Esophagus mucosa (tissue), 1 donor: ENCODE measurements at places on chromosomes 5 and 9. TPM values are rescaled to one million over a fixed set of nuclear protein-coding genes. Genes with fewer than 3 reads are reported as not detected.

The CEP78 gene
- 11.8 TPM for total RNA-seq

The CEL gene
- 2.4 TPM for total RNA-seq

The PCDHGA11 gene
- total RNA-seq, result 1.9 TPM

The GPBP1 gene
- total RNA-seq, result 35.1 TPM

The NRG2 gene
- 1.9 TPM for total RNA-seq

The GPR151 gene
- total RNA-seq, result not detected

The SV2C gene
- total RNA-seq, result 0.12 TPM

The ERAP2 gene
- total RNA-seq, result 1.3 TPM

The ADCY2 gene
- total RNA-seq, result 0.12 TPM

The MARCOL gene
- total RNA-seq, result not detected

The TMEM171 gene
- total RNA-seq, result 6.3 TPM

The PCDHAC2 gene
- total RNA-seq, result 0.24 TPM

The RANBP3L gene
- total RNA-seq, result 0.16 TPM

The FGF18 gene
- total RNA-seq, result 0.08 TPM

DNA sequence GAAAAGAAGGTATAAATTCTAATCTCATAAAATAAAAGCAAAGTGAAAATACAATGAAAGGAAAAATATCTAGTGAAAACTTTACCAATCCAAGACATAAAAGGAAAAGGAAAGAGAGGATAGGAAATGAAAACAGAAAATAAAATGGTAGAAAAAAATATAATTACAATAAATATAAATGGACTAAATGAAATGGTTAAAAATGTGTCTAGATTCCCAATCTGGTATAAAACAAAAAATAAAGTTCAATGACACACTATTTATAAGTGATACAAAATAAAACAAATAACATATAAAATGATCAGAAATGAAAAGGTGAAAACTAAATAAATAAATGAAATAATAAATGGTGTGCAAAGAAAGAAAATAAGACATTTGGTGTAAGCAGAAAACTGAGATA is 516.4 kb upstream of the RORB start:
- no peak for ATAC-seq

GRCh38 chr9:92781899-92782298 is 17.3 kb upstream of the BICD2 start:
- ATAC-seq, result peak; percentile 97

DNA sequence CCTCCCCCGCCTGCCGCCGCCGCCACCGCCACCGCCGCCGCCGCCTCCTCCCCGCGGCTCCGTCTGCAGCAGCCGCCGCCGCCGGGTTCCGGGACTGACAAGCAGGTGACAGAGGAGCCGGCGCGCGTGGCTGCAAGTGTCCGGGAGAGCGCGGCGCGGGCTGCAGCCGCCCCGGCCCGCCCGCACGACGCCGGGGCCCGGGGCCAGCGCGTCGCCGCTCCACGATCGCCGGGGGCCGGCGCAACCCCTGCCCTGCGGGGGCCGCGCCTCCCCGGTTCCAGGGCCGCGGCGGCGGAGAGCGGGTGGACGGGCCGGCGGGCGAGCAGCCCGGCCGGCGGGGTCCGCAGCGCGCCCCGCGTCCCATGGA is 343 bp downstream of the LMX1B start:
- no peak for ATAC-seq

DNA sequence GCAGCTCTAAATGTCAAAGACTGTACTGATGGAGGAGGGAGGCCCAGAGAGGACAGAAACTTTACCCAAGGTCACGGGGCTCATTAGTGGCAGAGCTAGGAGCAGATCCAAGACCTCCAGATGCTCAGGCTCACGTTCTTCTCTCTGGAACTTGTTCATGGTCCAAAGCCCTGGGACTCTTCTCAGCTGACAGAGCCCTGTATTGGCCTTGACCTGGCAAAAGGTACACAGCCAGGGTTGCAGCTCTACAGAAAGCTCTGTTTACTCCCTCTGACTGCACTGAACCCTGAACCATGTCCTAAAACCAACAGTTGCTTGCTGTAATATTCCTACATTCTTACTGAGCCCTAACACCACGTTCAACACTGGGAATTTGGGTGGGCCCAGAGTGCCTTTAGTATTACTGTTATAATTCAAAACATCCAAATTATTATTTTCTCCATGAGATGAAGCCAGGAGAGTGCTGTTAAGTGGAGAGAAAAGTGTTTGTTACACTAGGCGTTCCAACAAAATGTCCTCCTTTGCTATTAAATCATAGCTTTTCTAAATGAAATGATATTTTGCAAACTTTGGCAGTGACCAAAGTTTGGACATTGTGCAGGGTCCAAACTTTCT is 602.4 kb upstream of the CLINT1 start:
- ATAC-seq, result no peak

DNA sequence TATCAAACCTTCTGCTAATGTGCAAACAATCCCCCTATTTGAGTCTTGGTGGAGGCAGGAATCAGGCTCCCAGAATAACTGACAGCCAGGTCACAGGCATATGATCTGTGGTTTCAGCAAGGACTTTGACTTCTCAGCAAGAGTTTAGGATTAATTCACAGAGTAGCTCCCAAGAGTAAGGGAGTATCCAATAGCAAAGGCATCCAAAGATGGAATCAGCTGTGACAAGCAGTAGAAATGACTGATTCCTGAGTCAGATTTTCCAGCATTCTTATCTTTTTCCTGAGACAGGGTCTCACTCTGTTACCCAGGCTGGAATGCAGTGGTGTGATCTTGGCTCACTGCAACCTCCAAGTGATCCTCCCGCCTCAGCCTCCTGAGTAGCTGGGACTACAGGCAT is 108.3 kb downstream of the EPB41L4A start:
- ATAC-seq, result no peak

- ATAC-seq, result peak; percentile 59
Observed at GRCh38 chr5:1652873-1653697, 129.3 kb upstream of the LPCAT1 start.

DNA sequence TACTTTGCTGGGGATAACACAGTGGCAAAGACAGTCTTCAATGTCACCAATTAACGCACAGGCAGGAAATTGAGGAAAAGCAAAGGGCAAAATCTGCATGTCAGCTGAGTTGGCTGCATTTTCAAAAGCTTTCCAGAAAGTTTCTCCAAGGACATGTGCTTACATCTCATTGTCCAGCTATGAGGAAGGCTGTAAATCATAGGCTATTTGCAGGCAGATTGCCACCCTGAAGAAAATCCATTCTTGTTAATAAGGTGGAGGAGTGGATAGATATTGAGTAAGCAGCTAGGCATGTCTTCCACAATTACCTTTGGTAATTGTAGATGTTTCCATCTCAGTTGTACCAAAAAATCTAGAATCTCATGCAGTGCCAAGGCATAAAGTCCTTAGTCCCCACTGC is 278.0 kb upstream of the NUDT12 start:
- ATAC-seq, result no peak

DNA sequence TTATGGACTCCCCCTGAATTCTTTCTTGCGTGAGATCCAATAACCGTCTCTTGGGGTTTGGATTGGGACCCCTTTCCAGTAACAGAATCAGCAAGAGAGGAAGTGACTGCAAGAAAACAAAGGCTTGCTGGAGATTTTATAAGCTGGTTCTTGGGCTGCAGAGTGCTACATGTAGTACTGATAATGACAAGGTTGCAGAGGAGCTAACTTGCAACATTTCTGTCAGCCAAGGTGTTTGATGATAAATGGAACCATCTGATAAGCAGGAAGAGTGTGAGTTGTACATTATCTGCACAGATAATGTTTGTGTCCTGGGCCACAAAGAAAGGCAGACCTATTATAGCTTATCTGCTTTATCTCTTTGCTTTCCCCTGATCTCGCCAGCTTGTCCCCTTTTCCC is 37.1 kb downstream of the DNAJB5 start:
- no peak for ATAC-seq

DNA sequence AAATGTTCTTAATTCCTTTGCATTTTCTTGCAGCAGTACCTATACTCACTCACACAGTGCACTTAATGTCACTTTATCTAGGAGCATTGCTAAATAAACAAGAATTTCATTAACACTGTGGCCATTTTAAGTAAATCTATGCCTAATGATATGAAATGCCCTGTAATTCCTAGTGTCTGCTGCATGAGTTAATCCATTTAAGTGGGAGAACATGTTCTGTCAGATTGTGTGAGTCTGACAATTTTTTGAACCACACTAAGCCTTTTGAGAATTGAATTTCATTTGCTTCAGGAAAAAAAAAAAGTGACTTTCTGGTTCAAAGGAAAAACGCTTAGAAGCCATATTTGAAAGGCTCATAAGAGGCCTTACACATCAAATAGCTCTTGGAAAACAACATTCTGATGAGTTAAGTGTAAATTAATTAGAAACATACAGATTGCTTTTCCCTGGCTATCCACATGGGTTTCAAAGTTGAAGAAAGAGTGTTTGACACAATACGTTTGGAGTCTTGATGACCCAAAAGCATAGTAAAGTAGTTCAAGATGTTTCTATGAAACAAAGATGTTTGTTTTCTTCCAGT is 446.7 kb upstream of the GRAMD2B start:
- no peak for ATAC-seq

- ATAC-seq, result no peak
Observed at GRCh38 chr5:9605041-9605838, 24.9 kb downstream of the TAS2R1 start.

DNA sequence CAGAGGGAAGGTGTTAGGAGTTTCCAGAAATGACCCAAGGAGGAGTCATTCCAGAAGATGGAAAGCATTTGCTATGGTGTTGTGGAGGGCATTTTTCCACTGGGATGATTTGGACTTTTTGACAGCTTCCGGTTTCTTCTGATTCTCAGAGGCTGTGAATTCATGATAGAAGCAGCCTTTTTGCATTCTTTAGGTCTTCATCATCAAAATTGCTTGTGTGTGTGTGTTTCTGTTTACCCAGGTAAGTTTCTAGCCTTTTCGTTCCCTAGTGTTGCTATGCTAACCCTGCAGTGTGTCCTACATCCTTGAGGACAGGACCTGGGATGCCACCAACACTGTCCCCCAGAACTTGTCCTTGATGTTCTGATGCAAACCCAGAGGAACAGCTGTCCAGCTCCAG is 19.6 kb downstream of the IRX1 start:
- no peak for ATAC-seq

GRCh38 chr5:38022631-38023030 is 182.8 kb upstream of the GDNF start:
- no peak for ATAC-seq

DNA sequence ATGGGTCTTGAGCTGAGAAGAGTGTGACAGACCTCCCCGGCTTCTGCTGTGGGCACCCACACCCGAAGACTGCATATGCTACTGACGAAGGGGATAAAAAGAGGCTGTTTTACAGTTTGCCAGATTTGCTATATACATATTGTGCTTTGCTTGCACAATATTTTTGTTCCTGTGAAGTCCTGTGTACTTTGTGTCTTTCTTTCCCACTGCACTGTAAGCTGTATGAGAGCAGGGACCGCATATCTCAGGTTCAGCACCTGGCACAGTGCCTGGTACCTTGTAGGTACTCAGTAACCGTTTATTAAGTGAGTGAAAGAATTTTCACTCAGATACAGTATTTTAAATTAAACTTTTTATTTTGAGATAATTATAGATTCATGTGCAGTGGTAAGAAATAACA is 8.2 kb upstream of the GARNL3 start:
- no peak for ATAC-seq

GRCh38 chr5:20291766-20292165 is 303.8 kb upstream of the CDH18 start:
- ATAC-seq, result no peak

DNA sequence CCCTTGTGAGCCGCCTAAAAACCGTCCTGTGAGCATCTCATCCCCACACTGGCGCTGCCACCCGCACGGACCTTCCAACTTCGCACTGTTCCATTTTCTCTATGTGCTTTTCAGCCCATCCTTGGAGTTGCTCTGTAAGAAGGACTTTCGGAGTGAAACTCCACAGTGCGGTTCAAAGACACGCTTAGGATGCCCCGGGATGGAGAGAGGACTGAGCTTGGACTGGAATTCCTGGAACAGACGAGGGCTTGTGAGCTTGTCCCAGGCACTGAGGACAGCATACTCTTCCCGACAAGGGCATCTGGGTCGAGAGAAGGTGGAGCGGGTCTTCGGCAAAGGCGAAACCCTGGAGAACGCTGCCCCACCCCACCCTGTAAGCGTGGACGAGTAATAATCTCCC is 187.8 kb downstream of the MEF2C start:
- no peak for ATAC-seq

DNA sequence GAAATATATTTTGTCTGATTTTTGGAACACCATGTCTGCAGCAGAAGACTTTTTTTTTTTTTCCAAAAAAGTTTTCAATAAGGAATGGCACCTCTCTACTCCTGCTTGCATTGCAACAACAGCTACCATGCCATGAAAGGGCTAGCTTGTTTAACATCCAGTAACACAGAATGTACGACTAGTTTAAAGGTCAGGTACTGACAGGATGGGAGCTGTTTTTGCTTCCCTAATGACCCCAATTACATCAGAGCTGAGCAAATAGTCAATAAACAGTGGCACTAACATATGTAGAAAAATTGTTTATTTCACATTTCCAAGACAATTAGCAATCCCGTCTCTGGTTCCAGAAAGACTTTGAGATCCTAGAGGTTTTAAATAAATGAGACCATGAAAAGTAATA is 693.8 kb downstream of the NR2F1-AS1 start:
- no peak for ATAC-seq

- no peak for ATAC-seq
Observed at GRCh38 chr9:133612816-133613215, 3.6 kb upstream of the FAM163B start.

GRCh38 chr5:178392386-178392785 is 159.8 kb upstream of the PHYKPL start:
- ATAC-seq, result no peak

DNA sequence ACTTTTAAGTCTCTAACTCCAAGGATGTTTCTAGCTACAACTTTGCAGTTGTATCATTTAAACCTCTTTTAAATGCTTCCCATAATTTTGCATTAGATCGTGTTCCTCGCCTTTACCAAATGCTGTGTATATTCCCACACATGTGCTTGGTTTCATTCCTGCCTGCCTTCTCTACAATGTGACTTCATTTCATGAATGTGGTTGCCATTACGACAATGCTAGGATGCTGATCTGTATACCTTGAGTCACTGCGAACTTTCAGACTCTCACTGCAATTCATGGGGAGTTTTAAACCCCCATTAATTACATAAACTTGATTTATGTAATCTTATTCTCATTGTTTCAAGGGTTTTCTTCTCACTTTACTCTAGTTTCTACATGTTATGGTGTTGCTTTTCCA is 50.3 kb downstream of the UBE2QL1 start:
- no peak for ATAC-seq

DNA sequence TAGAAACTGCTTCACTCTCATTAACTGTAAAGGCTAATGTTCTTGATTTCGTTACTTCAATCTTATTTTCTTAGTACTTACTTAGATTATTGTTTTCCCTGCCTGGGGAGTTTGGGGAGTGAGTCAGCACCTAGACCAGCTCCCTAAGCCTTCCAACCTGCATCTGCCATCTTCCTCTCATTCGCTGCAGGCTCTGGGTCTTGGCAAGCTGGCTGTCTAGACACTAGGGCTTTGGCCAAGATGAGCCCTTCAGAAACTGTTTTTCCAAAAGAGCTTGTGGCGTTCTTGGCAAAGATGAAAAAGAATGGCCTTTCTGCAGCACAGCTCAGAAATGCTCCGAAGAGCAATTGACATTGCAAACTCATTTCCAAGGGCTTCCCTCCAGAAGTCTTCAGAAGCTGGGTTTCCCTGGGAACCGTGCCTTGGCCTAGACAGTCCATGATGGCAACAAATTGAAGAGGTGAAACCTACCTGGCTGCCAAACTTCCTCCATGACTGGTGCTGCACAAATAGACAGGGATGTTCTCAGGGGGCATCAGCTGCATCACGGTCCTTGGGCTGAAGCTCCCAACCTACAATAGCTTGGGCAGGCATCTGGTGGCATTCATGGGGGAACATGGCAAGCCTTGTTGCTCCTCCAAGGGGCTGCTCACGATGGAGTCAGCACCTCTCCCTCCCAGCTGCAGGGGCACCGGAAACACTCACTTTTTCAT is 76.6 kb downstream of the NSUN2 start:
- ATAC-seq, result no peak
